ENCODE measurements at places on chromosomes 3 and 15.

DNA sequence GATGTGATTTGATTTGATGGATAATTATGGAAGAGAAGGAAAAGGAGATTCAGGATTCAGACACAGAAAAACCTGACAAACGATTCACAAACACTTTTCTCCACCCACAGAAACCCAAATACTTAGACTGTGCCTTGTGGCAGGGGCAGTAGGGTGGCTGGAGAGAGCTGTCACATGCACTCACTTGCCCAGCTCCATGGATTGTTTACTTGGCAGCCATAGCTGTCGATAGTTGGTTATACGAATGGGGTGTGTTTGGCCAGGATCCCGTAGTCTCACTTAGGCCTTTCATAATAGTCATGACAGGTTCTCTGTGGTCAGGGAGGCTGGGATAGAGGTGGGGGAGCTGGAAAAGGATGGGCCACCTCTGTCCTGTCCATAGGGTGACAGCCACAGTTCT, 76.9 kb downstream of the CACNA1D start:
- DNase-seq = no peak

DNA sequence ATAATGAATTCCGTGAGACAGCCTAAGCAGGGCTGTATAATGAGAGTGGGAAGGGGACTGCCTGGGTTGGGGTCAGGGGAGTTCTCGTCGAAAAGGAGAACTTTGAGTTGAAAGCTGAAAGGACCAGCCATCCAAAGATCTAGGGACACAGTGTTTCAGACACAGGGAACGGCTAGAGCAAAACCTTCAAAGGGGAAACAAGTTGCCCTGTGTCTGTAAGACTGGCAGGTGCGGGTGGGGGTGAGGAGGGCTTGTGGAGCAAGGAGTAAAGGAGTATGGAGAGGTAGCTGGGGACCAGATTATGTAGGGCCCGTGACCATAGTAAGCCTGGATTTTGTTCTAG, 1.3 kb upstream of the SRP14 start:
- DNase-seq = no peak

DNA sequence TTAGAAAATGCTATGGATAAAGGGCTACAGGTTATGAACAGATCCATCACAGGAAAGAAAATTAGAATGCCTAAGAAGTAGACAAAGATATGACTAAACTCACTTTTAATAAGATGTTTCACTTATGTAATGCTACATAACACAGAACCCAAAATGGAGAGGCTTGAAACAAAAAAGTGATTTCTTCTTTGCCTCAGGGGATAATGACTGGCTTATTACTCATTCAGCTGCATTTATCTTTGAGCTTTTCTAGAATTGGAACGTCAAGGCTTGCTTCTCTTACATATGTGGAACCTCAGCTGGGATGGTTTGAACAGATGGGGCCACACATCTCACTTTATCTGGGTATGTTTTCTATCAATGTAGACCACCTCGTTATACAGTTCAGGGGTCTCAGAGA, 120.6 kb upstream of the EPHA3 start:
- no peak for DNase-seq

- DNase-seq = no peak
Observed at GRCh38 chr3:125589547-125590122, 5.7 kb downstream of the OSBPL11 start.

- no peak for DNase-seq
Observed at GRCh38 chr3:70312336-70312735, at the start of gene MDFIC2. MDFIC2 (minus strand) TSS chr3:70312638; CDS start chr3:70311973, 665 bp downstream.

GRCh38 chr3:31220431-31220830, 312.3 kb upstream of the STT3B start:
- DNase-seq = no peak

DNA sequence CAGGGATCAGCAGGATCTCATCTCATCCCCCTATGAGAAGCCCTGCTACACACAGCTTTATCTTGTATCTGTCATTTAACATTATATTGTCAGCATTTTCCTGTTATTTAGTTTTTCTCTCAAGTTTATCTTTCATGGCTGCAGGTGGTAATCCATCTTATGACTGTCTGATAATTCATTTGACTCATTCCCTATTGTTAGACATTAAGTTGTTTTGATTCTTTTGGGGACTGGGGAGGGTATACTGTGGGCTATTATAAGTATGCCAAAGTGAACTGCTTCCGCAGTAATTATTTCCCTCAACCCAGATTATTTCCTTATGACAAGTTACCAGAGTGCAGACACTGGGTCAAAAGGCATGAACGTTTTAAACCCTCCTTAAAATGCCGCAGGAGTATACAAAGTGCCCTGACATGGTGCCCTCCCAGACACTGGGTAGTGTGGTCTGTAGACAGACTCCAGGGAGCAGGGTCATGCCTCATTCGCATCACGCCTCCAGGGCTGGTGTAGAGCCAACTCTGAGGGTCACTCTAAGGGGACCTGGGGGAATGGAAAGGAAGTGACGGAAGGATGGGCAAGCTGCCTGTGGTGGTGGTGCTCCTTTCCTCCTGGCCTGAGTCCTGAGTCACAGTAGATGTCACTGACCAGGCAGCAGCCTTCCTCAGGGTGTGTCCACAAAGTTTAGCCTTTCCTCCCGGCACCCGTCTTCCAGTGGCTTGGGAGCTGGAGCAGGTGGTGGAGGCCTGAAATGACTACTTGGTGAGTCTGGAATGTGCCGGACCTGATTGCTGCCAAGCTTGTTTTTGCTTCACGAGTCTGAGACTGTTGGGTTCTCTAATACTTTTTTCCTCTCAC, 11.6 kb downstream of the GPR160 start:
- DNase-seq = no peak

- no peak for DNase-seq
Observed at GRCh38 chr3:108524537-108524936, 14.1 kb upstream of the MYH15 start.

DNA sequence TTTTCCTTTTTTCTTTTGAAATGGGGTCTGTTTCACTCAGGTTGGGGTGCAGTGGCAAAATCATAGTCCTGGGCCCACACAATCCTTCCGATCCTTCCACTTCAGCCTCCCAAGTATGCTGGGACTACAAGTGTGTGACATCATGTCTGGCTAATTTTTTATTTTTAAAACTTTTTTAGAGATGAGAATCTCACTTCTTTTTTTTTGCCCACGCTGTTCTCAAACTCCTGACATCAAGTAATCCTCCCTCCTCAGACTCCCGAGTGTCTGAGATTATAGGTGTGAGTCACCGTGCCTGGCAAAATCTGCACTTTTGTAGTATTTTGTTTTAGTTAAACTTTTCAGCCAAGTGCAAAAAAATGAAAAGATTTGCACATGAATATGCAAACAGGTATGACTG, 171.0 kb downstream of the FNDC3B start:
- no peak for DNase-seq

GRCh38 chr3:3281024-3281423, 101.5 kb upstream of the CRBN start:
- DNase-seq = no peak

DNA sequence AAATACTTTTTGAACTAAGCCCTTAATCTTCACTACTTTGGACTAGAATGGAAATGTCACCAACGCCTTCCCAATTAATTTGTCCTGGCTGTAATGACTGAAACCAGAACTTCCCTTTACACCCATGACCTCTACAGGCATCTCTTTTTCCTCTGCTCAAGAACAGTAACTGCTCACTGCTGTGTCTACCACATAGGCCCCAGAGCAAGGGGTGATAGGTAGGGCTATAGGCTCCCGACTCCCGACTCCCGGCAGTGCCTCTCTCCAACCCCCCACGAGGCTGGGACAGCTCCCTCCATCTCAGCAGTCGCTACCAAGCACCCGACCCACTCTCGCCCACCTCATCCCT, 384 bp upstream of the LEKR1 start:
- no peak for DNase-seq

Measured in activated CD8-positive, alpha-beta memory T cell treated with anti-CD3 and anti-CD28 coated beads for 1 hour (primary cell).